Posterior vena cava (tissue), 2 donors: ENCODE measurements at places on chromosomes 5 and 9. TPM values are rescaled to one million over a fixed set of nuclear protein-coding genes. Genes with fewer than 3 reads are reported as not detected.

The RAI14 gene
- total RNA-seq = 76.1 TPM

The CRB2 gene
- total RNA-seq = 0.05 TPM

The ATP6V0E1 gene
- total RNA-seq = 178 TPM

The SPINK4 gene
- total RNA-seq = not detected

The TMEM252 gene
- not detected for total RNA-seq

The NUTM2G gene
- not detected for total RNA-seq

The TGFBI gene
- total RNA-seq = 173 TPM

The MZB1 gene
- 1.0 TPM for total RNA-seq

The LCP2 gene
- total RNA-seq = 19.3 TPM
